Gastroesophageal sphincter (tissue), 4 donors: ENCODE measurements at places on chromosomes 13 and 19. TPM values are rescaled to one million over a fixed set of nuclear protein-coding genes. Genes with fewer than 3 reads are reported as not detected.

- no peak for ATAC-seq
Measured at GRCh38 chr19:50300814-50301606, 28.2 kb downstream of the KCNC3 start.

GRCh38 chr13:50459046-50459445 is 384.4 kb downstream of the DLEU7 start:
- no peak for ATAC-seq

DNA sequence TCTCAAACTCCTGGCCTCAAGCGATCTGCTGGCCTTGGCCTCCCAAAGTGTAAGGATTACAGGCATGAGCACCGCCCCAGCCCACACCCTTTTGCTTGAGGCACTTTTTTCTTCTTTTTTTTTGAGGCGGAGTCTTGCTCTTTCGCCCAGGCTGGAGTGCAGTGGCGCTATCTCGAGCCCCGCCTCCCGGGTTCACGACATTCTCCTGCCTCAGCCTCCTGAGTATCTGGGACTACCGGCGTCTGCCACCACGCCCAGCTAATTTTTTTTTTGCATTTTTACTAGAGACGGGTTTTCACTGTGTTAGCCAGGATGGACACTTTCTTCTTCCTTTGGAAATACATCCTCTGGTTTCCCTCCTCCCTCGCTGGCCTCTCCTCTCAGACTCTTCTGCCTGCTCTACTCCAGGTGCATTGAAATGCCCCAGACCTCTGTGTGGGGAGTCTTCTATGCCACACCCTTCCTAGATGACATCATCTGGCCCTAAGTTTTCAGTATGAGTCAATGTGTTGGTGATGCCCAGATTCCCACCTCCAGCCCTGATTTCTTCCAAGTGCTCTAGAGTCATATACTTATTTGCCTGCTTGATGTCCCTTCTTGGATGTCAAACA is 20.7 kb upstream of the TPT1 start:
- no peak for ATAC-seq

GRCh38 chr13:79479882-79480281 is 1.1 kb upstream of the NDFIP2 start:
- ATAC-seq: no peak

The PRSS57 gene
- total RNA-seq: not detected

The TGFBR3L gene
- total RNA-seq: 6.2 TPM

DNA sequence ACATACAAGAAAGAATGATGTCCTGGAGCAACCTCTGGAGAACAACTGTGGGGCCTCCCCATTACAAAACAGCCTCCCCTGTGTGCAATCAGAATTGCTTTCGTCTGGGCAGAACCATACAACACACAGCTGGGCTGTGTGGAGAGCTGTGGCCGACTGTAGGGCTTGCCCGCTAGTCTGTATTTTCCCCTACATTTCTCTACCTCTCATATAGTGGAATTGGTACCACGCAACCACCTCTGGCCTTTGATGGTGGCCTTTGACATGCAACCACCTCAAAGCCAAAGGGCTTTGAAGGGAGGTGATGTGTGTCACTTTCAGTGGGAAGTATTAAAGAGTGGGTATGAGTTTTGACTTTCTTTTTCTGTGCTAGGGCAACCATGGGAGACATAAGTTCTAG is 34.0 kb downstream of the GARRE1 start:
- ATAC-seq: no peak

The FAM83E gene
- not detected for total RNA-seq

GRCh38 chr19:7779631-7780486 is 16.8 kb downstream of the CLEC4M start:
- no peak for ATAC-seq

DNA sequence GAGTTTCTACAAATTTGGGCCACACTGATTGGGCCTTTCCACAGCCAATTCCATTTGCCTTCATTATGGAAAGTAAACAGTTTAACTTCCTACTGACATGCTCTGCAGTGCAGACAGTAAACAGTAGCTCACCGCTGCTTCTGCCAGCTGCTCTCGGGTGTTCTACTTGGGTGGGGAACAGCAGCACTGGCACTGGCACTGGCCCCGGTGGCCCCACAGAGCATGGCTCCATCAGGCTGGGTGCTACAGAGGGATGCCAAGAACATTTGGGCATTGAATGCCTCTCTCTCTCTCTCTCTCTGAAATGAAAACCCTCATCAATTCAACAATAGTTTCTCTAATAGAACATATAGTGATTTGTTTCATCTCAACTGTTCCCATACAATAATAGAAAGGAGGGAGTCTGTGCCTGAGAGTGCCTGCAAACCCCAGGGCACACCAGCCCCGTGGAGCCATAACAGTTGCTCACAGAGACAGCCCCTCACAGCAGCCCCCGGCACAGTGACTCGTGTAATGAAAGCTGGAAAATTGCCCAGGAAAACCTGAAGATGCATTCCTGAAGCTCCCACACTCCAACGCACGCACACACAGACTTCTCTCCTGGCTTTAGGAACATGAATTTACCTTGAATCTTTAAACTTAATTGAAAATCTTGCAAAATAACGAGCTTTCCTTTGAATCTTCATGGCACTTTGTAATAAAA is 38.2 kb upstream of the GJB6 start:
- ATAC-seq: no peak

The ZSCAN4 gene
- not detected for total RNA-seq

The FOXA3 gene
- total RNA-seq: 0.42 TPM

DNA sequence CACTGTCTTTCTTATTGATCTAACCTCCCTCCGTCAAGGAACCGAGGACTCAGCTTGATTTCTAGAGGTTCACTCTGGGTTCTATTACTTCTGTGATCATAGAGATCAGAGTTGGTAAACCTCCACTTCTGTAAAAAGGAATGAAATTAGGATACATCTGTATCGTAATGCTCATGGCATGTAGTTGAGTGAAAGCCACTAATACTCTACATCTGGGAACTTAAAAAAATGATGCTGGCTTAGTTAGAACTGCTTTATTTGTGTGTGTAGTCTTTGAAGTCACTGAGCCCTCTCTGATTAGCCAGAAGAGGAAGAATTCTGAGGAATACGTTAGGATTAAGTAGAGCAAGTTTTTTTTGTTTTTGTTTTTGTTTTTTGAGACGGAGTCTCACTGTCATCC is 140.8 kb downstream of the GGACT start:
- ATAC-seq: no peak

- no peak for ATAC-seq
Measured at GRCh38 chr19:8641908-8642547, 11.6 kb downstream of the NFILZ start.

The SYCN gene
- total RNA-seq: not detected

DNA sequence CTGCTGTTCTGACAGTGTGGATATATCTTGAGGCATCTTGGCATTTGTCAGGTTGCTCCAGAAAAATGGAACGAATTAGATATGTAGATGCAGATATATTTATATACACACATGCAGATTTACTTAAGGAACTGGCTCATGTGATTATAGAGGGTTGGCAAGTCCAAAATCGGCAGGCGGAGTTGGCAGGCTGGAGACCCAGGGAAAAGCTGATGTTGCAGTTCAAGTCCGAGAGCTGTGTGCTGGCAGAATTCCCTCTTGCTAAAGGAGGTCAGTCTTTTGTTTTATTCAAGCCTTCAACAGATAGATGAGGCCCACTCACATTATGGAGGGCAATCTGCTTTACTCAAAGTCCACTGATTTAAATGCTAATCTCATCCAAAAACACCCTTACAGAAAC is 24.4 kb upstream of the CSNK1A1L start:
- no peak for ATAC-seq

The RNF6 gene
- 21.7 TPM for total RNA-seq

- no peak for ATAC-seq
Measured at GRCh38 chr13:76928456-76928855, 19.9 kb upstream of the ACOD1 start.

- ATAC-seq: no peak
Measured at GRCh38 chr13:66921437-66921836, 308.7 kb downstream of the PCDH9 start.

GRCh38 chr19:2266183-2266993 is 10.2 kb upstream of the JSRP1 start:
- no peak for ATAC-seq

The MIR17HG gene
- total RNA-seq: 0.46 TPM

- ATAC-seq: no peak
Measured at GRCh38 chr19:6790194-6791128, 18.0 kb downstream of the VAV1 start.

GRCh38 chr19:47512183-47512947 is 2.5 kb downstream of the NAPA start:
- ATAC-seq: no peak

DNA sequence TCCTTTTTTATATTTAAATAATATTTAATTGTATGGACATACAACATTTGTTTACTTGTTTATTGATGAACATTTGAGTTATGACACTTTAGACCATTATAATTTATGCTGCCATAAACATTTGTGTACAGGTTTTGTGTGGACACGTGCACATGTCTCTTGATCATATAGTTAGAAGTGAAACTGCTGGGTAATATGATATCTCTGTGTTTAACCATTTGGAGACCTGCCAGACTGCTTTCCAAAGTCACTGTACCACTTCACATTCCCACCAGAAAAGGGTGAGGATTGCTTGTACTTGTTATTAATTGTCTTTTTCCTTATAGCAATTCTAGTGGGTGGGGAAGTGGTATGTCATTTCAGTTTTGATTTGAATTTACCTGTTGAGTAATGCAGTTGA is 145.6 kb upstream of the KLHL1 start:
- ATAC-seq: no peak

GRCh38 chr13:47459512-47459911 is 541.6 kb downstream of the SUCLA2 start:
- ATAC-seq: no peak

- peak; percentile 13 for ATAC-seq
Measured at GRCh38 chr13:110240352-110240751, 66.6 kb downstream of the COL4A1 start.

GRCh38 chr13:28778308-28779215 is 41.6 kb upstream of the MTUS2 start:
- ATAC-seq: no peak

The MEDAG gene
- 38.7 TPM for total RNA-seq

The LRRC4B gene
- total RNA-seq: 9.3 TPM

GRCh38 chr19:51807111-51807701 is 12.2 kb downstream of the FPR3 start:
- no peak for ATAC-seq

DNA sequence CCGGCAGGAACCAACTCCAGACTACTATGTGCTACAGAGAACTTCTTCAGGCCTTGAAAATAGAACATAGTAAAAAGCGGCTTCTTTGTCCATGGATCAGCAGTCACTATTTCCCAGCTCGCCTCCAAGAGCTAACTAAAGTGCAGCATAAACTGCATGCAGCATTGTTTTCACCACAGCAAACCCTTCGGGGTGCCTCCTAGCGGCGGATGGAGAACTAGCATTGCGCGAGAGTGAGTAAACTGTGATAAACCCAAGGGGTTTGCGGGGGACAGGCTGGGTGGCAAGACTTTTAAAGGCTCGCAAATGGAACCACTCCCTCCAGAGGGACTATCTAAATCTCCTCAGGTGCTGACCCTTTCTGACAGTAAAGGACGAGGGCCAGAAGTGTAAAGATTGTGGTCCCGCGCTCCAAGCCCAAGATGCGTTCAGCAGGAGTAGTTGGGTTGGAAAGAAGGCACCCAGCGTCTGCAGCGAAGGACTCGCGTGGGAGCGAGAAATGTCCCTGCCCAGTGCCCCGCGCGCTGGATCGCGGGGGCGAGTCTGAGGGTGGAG is 21.5 kb upstream of the SGCG start:
- ATAC-seq: peak; percentile 27

DNA sequence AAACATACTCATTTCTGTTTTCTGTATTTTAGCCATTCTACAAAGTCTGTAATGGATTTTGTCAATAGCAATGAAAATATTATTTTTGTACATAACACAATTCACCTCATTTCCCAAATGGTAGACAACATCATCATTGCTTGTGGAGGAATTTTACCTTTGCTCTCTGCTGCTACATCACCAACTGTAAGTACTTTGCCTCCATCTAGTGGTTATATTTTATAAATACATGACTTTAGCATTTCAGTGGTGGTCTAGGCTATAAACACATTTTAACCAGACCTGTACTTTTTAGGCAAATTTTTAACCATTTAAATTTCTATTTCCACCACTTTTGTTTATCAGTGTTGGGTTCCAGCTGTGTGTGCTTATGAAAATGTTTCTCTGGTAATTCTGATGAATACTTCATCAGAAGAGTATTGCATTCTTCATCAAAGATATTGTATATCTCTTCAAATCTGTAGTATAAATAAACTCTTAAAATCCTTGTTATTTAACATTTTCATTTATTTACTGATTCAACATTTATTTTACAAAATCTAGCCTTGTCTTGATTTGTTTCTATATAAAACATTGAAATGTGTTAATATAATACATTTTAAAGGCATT is 222.4 kb downstream of the NBEA start:
- ATAC-seq: no peak

DNA sequence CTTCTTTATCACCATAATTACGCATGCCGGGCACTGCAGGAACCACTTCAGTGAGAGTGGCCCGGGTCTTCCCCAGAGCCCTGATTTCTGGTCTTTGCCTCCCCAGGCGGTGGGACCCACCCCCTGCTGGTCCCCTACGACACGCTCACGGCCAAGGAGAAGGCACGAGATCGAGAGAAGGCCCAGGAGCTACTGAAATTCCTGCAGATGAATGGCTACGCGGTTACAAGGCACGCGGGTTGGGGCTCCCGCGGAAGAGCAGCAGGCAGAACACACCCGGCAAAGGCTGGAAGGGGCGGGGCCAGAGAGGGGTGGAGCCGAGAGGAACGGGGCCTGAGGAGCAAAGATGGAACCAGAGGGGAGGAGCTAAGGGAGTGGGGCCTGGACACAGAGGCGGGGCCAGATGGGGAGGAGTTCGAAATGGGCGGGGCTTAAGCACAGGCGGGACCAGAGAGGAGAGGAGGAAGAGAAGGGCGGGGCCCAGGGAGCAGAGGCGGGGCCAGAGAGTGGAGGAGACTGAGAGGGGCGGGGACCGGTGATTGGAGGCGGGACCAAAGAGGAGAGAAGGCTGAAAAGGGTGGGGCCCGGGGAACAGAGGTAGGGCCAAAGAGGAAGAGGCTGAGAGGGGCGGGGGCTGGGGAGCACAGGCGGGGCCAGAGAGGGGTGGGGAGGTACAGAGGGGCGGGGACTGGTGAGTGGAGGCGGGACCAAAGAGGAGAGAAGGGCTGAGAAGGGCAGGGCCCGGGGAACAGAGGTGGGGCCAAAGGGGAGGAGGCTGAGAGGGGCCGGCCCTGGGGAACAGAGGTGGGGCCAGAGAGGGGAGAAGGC is 73.4 kb downstream of the RYR1 start:
- ATAC-seq: peak; percentile 88
